ENCODE measurements at places on chromosomes 6 and 20. TPM values are rescaled to one million over a fixed set of nuclear protein-coding genes. Genes with fewer than 3 reads are reported as not detected.

The PSORS1C1 gene
- total RNA-seq, result 0.41 TPM

The MLN gene
- not detected for total RNA-seq

The LTA gene
- not detected for total RNA-seq

The PTPRT gene
- total RNA-seq, result 0.92 TPM

The ZNF165 gene
- 0.72 TPM for total RNA-seq

The OSTM1 gene
- total RNA-seq, result 13.1 TPM

The ZNF311 gene
- total RNA-seq, result 1.5 TPM

The SLC22A7 gene
- total RNA-seq, result not detected
